ENCODE measurements at places on chromosomes 16 and 17.

DNA sequence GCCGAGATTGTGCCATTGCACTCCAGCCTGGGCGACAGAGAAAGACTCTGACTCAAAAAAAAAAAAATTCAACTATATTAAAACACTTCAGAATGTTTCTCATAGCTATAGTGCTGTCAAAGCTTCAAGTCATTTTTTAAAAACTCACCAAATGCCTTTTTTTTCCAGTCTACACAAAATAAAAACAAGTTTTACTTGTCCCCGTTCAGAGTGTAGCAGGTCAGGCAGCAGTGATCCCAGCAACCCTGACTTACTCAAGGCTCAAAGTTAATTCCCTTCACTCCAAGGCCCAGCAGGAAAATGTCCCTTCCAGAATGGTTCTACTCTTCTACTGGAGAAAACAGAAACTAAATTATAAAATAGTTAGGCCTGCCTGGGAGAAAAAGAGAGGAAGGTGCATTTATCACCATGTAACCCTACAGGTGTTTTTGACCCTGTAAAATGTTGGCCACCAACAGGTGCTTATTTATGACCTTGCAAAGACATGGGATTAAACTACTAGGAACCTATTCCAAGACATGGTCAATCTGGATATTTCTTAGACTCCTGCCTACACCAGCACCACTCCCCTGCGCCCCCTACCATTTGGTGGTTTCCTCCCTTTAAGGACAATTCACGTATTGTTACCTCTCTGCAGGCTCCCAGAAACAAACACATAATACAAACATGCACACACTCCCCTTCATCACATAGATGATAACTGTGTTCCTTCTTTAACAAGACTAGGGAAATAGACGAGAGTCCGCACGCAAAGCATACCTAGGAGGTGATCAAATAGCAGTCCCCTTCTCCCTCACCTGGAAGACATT lies 5.4 kb downstream of the AMFR start:
- DNase-seq, result no peak

DNA sequence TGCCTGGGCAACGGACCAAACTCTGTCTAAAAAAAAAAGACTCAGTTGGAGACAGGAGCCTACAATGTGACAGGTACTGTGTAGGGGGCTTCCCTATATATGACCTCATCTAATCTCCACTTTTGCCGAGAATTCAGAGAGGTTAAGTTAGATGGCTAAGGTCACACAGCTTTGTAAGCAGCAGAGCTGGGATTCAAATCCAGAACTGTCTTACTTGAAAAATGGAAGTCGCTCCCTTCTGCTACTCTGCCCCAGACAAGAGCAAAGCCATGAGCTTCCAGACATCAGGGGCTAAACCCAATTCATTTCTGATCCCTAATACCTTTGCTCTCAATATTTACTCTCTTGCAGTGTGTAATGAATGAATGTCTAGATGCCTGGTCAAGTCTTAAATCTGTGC lies 41.5 kb upstream of the ABCC12 start:
- DNase-seq, result no peak

DNA sequence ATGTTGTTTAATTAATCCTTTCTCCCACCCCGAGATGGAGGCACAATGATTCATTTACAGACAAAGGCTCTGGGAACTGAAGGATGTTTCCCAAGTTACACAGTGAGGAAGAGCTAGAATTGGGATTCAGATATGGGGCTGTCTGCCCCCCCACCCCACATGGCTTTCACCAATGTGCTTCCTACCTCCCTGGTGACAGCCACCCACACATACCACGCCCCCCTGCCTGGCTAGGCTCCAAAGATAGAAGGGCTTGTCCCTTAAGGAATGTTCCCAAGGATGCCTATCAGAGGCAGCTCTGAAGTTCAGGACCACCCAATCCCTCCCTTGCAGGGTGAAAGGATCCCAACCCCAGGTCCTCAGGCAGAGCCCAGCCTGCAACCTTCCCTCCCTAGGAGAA lies 32.9 kb downstream of the CFAP20 start:
- DNase-seq, result no peak

DNA sequence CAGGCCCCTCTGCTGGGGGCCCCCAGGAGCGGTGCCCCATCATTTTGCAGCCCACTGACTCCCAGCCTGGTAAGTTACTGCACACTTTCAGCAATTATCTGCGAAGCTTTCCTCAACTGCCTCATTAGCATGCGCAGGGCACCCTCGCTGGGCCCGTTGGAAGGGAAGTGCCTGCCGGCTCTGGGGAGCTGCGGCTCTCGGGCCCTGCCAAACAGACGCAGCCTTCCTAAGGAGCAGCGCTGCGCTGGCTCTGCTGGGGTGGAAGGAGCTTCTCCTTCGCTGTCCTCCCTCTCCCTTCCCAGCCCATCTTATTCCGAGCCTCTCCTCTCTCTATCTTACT lies 71.0 kb downstream of the RBBP6 start:
- DNase-seq, result no peak

DNA sequence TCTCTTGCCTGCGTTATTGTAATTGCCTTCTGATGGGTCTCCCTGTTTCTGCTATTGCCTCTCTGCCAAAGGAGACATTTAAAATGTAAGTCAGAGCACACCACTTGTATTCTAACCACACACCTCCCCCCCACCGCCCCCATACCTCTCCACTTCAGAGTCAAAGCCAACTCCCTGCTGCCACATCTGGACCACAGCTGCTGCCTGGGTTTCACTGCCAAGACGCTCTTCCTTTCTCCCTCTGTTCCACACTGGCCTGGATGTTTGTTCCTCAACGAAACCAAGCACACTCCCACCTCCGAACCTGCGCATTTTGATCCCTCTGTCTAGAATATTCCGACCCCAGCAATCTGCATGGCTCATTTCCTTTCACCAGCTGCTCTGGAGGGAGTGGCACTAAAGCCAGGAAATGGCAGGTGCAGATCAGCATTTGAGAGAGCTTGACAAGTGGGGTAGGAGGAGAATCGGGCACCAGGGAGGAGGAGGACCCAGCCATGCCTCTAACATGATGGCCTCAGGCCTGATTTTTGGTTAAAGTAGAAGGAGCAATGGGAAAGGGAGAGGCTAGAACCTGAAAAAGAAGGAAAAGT lies 92.4 kb upstream of the HS3ST2 start:
- DNase-seq, result no peak

GRCh38 chr17:82126556-82127314 lies 28.7 kb upstream of the FASN start:
- DNase-seq, result peak; percentile 66

GRCh38 chr17:58352596-58353388 lies 791 bp upstream of the SUPT4H1 start:
- DNase-seq, result no peak

GRCh38 chr16:839643-840408 lies 39.3 kb upstream of the GNG13 start:
- DNase-seq, result no peak

DNA sequence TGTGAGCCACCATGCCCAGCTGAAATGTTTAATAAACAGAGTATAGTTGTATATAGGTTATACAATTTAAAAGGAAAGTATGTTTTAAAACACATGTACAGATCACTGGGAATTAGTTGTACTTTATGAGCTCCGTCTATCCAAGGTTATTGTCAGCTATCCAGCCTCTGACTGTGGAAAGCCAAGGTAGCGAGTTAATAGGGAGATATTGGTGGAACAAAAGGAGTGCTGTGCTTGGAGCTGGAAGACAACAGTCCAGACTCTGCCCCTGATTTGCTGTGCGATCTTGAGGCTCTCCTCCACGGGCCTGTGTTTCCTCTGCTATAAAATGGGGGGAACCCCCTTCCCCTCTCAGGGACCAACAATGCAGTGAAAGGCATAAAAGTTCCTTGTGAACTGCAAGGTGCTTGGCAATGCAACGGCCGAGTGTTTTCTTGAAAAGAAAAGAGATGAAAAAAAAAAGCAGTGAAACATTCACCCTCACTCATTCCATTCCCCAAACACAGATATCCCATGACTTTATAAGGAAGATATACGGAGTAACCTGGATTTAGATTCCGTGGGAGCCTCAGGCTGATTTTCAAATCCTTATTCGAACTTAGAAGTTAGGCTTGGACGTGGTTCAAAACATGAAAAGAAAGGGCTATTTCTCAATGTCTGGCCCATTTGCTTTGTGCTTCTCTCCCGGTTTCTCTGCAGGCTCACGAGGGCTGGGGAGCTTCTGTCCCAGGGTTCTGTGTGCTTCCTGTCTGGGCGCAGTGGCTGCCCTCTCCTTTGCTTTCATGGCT lies 34.1 kb downstream of the CUEDC1 start:
- no peak for DNase-seq

DNA sequence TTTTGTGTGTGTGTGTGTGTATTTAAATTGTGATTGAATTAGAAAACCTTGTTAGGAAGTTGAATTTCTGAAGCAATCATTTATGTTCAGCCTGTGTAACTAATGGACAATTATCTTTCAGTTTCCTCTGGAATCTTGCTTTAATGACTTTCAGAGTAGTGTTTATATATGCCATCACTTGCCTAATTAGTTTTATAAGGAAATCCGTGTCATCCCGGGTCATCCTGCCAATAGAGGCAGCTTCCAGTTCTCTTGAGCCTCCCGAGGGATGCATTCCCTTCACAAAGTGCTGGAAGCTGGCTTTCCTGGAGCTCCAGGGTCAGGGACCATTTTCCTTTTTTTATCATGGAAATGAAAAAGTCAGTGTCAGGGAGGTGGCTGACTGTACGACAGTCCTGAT lies 42.9 kb downstream of the PRKCA start:
- no peak for DNase-seq

DNA sequence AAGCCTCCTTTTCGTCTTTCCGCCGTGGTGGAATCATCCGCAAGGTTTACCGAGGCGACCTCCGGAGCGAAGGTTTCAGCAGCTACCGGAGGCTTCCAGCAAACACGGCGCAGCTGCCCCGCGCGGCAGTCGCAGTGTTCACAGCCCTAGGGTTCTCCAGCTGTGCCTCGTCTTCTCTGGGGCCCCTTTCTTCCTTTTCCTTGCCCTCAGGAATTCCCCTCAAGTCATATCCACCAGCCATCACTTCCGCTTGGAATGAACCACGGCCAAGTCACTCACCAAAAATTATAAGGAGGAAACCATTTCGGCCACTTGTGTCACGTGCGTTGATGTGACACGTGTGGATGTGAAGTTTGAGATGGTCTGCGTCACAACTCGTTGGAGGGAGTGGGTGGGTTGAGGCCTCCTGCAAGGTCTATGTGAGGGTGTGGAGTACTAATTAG lies 636 bp upstream of the ERN1 start:
- DNase-seq, result peak; percentile 65

DNA sequence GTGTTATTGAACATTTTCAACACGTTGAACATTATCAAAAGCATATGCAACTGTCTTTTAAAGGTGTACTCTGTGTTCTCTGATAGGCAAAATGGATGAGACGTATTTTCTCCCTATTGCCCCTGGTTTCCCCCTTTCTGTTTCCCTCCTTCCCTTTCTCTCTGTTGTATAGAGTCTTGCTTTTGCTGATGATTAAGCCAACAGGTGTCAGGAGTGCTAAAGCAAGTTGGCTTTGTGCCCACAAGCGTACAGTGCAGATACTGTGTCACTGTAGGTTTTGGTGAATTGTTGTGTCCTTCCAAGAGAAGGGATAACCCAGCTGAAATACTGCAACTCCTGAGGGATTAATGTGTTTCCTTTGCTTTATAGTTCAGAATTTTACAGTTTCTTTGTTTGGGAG lies 74.4 kb downstream of the COX10 start:
- DNase-seq, result no peak

- no peak for DNase-seq
These were observed 151.5 kb upstream of the ERCC4 start for GRCh38 chr16:13768471-13768870.

DNA sequence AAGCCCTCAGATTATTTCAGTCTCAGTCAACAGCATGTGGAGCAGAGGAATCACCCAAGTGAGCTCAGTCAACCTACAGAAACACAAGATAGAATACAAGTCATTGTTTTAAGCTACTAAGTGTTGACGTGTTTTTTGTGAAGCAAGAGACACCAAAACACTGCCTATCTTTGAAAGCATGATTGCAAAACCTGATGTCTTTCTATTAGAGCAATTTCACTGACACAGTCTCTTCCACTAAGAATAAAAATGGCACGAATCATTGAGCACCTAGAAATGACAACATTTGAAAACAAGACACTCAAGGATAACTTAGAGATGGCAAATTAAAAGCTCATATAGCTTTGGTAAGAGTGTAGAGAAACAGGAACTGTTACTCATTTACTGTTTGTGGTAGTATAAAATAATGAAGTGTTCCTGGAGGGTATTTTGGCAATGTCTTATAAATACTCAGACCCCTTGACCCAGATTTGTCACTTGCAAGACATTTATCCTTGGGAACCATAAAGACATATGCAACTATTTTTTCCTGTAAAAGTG lies 407.1 kb upstream of the XYLT1 start:
- no peak for DNase-seq

GRCh38 chr17:63425483-63425882 lies 20.6 kb downstream of the CYB561 start:
- DNase-seq, result peak; percentile 78

DNA sequence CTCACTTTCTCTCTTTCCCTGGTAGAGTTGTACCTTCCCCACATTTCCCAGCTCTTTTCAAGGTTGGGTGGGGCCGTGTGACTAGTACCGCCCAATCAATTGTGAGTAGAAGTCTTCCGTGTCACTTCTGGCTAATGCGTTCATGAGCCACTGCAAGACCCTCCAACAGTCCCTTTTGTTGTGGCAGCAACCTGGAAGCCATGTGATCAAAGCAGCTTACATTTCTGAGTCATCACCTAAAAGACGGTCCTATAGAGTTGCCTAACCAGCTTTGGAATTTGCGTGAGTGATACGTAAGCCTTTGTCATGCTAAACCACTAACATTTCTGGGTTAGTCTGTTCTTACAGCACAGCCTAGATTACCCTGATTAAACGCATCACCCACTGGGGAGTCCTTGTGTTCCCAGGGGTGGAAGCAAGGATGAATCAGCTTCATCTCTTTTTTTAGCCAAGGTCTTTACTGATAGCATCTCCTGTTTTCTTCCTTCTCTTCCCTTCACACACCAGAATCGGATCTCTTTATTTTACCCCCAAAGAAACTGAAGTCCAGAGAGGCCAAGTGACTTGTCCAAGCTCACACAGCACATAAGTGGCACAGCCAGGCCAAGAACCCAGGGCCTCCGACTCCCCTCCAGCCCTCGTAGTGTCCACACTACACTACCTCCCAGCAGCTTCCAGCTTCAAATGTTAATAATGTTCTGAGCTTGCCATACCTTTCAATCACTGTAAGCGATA lies 366.3 kb upstream of the XYLT1 start:
- DNase-seq, result no peak

- DNase-seq, result no peak
These were observed 364.5 kb upstream of the XYLT1 start for GRCh38 chr16:17835118-17835876.

DNA sequence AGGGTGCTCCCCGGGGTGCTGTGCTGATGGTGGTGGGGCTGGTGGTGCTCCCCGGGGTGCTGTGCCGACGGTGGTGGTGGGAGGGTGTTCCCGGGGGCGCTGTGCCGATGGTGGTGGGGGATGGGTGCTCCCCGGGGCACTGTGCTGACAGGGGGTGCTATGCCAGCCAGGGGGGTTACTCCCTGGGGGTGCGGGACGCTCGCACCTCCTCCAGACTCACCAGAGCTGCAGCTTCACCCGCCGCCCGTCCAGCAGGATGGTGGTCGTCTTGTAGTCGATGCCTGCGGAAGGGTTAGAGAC lies 16.0 kb upstream of the WDR45B start:
- DNase-seq, result no peak

- no peak for DNase-seq
These were observed 9.4 kb upstream of the HEATR6 start for GRCh38 chr17:60087882-60088669.

Data from activated CD4-positive, alpha-beta T cell treated with anti-CD3 and anti-CD28 coated beads for 4 hours (primary cell).